ENCODE measurements at places on chromosomes 2 and 18.

GRCh38 chr2:162646794-162647193, 191.8 kb downstream of the KCNH7 start:
- DNase-seq: no peak

GRCh38 chr2:86790676-86791572, at the start of gene CD8A:
Gene CD8A, minus strand, starts transcription at chr2:86790913. Its CDS starts 88 bp downstream, at chr2:86790825.
- DNase-seq: no peak

- DNase-seq: no peak
These were observed 22.1 kb downstream of the CERS6 start for GRCh38 chr2:168478206-168478605.

DNA sequence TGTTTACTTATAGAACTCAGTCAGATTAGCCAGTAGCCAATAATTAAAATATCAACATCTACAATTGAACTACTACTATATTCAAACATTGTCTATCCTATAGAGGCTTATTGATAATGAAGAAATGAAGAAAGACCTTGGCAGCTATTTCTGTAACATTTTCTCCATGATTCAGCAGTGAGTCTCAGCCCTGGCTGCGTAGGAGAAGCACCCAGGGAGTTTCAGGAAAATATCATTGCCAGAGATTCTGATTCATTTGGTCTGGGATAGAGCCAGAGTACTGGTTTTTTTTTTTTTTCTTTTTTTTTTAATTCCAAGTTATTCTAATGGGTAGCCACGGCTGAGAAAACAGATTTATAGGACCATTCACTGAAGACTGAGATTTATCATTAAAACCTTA, 404.8 kb downstream of the TXNL1 start:
- no peak for DNase-seq

DNA sequence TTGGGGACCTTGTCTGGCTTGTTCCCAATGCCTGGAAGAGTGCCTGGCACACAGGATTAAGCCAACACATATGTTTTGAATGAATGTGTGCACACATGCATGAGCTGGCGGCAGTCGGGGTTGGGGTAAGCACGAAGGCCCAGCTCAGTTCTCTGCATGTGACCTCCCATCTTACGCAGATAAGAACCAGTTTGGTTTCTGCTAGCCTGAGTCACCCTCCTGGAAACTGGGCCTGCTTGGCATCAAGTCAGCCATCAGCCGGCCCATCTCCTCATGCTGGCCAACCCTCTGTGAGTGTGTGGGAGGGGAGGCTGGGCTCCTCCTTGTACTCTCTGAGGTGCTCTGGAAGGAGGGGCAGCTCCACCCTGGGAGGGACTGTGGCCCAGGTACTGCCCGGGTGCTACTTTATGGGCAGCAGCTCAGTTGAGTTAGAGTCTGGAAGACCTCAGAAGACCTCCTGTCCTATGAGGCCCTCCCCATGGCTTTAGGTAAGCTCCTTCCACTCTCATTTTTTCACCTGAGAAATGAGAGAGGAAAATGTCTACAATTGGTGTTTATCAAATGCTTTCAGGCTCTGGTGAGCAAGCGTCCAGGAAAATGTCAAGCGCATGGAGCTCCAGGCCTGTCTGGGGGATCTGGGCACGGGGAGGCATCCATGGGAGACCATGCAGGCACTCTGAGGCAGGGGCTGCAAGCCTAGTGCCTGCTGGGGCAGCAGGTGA, 9.7 kb upstream of the IL1RN start:
- DNase-seq: no peak

GRCh38 chr2:175904035-175904434, 98.0 kb downstream of the LNPK start:
- DNase-seq: no peak

- DNase-seq: no peak
These were observed 50.2 kb upstream of the PAIP2B start for GRCh38 chr2:71277147-71277475.

DNA sequence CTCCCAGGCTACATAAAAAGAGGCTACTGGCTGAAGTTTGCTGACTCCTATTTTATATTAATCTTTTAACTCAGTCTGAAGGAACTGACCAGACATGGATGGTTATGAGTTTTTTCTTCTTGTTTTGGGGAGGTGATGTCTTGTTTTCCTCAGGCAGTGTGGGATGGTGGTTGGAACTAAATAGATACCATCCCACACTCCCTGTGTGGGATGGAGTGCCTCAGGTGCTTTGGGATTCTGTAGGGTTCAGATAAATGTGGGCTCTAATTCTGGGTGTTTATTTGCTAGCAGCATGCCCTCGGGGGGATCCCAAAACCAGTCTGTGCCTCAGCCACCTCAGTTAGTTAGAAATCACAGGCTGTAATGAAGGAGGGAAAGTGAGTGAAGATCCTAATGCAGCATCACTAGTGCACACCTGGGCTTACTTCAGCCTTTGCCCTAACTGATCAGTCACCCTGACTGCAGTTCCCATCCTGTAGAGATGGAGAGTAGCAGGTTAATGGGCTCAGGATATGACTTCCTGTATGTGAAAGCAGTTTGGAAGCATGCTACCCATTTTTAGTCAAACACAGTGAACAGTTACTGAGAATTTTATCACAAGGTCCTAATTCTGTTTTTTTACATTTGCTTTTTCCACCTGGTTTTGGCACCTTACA, 132.2 kb downstream of the SPTBN1 start:
- DNase-seq: no peak

DNA sequence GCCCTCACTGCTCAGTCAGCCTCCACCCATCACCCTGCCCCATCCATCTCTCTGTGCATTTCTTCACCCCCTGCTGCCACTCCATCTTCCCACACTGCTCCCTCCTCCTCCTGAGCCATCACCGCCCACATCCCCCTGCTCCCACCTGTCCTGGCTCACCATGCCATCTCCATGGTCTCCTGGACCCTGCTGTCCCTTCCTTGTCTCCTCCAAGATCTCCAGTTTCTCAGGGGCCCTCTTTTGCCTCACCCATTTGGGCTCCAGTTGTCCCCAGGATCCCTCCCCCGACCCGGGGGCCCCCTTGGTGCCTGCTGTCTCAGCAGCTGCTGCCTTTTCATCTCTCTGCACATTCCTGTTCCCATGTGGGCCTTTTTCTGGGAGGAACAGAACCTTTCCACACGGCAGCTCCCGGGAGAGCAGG, 10.6 kb downstream of the SPEG start:
- no peak for DNase-seq

GRCh38 chr18:13513481-13513880, 212.9 kb downstream of the FAM210A start:
- DNase-seq: no peak

DNA sequence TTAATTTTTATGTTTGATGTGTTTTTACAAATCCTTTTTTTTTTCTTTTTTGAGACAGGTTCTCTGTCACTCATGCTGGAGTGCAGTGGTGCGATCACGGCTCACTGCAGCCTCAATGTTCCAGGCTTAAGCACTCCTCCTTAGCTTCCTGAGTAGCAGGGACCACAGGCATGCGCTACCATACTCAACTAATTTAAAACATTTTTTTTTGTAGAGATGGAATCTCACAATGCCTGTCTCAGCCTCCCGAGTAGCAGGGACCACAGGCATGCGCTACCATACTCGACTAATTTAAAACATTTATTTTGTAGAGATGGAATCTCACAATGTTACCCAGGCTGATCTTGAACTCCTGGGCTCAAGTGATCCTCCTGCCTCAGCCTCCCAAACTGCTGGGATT, 3.2 kb downstream of the NOTO start:
- no peak for DNase-seq

DNA sequence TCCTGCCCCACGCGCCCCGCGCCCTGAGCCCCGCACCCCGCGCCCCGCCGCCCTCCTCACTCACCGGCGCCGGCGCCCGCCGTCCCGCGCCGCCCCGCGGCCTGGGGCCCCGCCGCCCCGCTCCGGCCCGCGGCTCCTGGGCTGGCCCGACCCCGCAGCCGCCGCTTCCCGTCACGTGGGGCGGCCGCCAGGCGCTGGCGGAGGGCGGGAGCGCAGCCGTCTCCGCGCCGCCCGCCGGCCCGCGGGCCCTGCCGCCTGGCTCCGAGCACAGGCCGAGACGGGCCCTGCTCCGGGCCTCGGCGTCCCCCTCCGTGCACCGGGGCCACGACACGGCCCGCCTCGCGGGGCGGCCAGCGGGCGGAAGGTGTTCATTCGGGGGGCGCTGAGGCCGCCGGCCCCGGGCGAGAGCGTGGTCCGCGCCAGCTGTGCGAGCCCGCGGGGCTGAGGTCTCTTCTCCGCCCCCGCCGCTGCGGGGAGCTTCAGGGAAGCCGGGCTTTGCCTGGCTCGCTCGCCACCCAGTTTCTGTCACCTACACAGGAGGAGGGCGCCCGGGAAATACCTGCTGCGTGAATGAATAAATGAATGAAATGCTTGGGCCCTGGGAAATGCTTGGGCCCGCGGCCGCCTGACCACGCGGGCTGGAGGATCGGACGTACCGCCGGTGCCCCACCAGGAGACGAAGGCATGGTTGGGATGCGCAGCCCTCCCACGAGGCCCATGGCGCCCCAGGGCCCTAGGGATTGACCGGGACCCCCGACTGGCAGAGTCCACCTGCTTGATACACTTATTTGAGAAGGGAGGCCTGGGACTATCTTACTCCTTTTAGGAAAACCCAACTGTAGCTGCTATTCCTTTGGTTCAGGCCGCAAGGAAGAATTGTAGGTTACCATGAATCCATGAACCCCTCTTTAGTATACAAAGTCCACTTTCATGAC, at the start of gene TGFBRAP1:
Gene TGFBRAP1 (minus strand): TSS at position 175 of the 935 bp plus-strand sequence. CDS start 21,434 bp downstream, outside the sequence.
- DNase-seq: no peak

- DNase-seq: no peak
These were observed 14.0 kb downstream of the DYM start for GRCh38 chr18:49446481-49446880.

DNA sequence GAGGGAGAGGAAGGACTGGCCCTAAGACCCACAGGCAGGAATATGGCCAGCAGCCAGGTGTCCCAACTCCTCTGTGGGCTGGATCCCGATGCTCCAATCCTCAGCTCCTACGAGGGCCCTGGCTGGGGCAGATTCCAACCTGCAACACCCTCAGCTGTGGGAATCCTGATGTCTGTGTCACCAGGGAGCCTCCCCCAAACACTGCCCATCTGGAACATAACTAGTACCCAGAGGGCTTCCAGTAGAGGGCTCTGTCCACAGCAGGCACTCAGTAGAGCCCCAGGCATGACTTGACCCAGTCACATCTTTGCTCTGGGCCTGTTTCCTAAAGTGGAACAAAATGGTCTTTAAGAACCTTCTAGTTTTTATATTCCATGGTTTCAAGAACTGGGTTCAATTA, 20.6 kb upstream of the LOXHD1 start:
- no peak for DNase-seq

DNA sequence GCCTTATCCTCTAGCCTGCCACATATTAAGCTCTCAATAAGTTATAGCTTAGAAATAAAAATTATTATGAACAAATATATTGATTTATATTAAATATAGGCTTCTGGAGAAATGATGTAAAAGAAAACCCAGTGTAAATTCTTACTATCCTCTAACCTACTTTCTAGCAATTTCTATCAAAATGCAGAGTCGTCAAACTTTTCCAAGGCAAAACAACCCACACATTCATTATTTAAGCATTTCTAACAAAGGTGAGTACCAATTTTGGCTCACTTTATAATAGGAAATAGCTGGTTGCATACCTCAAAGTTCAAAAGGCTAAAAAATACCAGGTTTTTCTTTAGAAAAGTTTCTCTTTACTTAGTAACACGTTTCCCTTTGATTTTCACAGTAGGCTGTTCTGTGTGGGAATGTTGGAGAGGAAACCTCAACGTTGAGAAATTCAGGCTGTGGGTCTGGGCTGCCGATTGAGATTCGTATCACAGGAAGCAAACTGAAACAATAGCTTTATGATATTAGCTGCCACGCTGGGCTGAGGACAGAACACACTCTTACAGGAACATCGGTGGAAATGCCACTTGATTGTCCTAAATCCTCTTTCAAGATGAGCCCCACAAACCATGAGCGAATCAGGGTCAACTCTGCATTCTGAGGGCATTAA, 53.0 kb downstream of the EPAS1 start:
- DNase-seq: no peak

DNA sequence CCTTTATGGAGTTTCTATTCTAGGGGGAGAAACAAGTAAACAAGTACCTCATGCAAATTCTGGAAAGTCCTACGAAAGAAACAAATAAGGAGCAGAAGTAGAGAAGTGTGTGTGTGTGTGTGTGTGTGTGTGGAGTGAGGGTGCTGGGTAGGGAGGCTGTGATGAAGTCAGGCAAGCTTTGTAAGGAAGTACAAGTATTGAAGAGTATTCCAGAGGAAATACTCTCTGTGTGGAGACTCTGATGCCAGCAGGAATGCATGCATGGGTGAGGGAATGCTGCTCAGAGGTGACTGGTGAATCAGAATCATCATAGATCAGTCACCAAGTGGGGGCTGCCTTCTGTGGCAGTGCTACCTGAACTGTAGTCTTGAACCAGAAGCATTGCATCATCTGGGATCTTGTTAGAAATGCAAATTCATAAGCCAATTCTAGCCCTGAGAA, 34.5 kb downstream of the SLC4A3 start:
- no peak for DNase-seq

GRCh38 chr2:101998896-101999789, 7.4 kb downstream of the IL1R2 start:
- no peak for DNase-seq

DNA sequence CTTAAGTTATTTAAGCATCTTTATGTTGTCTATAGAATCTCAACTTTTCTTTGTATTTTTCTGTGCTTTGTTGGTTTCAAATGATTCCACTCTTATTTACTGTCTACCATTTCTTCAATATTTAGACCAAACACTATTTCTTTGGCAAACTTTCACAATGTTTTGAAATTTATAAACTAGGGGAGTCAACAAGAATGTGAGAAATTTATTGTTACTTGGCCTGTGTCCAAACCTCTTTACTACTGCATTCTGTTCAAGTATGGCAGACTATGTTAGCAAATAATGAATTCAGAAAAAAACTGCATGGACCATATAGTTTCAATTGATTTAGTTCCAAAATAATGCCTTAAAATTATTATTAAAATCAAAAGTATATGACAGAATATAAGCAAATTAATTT, 470.2 kb downstream of the FBXO15 start:
- DNase-seq: no peak

DNA sequence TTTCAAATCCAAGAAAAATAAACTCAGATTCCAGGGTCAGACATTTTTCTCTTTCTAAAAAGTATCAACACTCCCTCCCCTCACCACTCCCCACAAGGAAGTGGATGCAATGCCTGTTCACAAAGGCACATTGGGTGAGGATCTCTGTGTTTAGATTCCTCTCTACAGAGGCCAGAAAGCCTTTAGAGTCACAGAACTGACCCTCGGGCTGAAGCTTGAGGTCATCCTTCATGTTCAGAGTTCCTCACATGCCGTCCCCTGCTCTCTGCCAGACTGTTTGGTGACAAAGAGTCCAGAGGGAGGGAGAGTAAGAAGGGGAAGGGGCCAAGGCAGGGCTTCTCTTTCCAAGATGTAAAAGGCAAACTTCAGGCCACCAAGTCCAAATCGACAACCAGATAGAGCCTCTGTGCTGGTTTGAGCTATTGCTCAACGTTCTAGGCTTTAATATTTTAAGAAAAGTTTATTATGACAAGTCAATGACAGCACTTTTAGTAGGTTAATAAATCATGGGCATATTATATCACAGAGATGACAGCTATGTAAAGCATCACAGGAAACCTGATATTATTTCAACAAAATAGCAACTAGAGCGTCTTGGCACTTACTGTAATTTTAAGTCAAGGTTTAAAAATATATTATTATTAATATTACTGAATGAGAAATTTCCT, 269.4 kb downstream of the ETAA1 start:
- DNase-seq: no peak

GRCh38 chr2:126932966-126933710, 34.4 kb downstream of the TEX51 start:
- no peak for DNase-seq
